ENCODE measurements at places on chromosomes 5 and 9.

GRCh38 chr5:8831251-8831650 is 714.6 kb downstream of the SEMA5A start:
- no peak for DNase-seq

GRCh38 chr5:160750938-160751657 is 100.9 kb downstream of the ATP10B start:
- DNase-seq: no peak

- no peak for DNase-seq
Measured at GRCh38 chr5:91281401-91281800, 101.7 kb downstream of the ARRDC3 start.

DNA sequence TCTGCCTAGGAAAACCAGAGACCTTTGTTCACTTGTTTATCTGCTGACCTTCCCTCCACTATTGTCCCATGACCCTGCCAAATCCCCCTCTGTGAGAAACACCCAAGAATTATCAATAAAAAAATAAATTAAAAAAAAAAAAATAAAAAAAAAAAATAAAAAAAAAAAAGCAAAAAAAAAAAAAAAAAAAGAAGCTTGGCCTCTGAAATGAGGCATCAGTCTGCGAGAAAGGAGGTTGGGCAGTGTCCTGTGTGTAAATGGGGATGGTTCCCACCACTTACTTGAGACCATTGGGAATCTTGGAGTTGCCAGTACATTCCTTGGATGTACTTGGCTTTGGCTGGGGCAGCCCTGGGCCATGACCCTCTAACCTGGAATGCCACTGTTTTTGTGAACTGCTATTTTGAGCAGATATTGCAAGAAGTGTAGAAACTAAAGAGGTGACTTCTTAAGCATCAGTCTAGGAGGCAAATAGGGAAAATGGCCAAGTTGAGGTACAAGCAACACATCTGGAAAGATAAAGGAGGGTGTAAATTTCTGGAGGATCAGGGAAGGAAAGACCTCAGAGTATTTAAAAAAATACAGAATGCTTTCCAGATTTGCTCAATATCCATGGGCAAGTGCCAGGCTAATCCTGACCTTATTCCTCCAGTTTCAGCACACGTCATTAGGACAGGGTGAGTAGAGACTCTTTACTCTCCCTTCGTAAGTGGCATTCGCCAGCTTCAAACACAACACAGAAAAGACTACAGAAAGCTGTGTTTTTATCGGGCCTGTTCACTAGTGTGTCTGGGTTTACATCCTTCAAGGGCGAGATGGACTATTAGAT is 58.1 kb downstream of the HSPA4 start:
- no peak for DNase-seq

DNA sequence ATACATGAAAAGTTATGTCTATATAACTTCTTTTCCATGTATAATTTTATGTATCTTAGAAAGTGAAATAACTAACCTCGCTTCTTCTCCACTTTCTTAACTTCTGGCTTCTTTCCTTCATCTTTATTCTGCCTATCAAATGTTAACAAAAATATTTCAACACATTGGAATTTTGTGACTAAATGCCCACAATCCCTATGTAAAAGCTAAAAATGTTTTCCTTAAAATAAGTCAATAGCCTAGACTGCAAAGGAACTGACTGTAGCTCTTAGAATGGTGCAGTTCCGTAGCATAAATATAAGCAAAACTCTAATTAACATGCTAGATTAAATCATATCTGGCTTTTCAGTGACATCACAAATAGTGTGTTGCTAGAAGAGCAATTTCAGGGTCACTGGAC is 40.9 kb downstream of the PSIP1 start:
- DNase-seq: no peak

DNA sequence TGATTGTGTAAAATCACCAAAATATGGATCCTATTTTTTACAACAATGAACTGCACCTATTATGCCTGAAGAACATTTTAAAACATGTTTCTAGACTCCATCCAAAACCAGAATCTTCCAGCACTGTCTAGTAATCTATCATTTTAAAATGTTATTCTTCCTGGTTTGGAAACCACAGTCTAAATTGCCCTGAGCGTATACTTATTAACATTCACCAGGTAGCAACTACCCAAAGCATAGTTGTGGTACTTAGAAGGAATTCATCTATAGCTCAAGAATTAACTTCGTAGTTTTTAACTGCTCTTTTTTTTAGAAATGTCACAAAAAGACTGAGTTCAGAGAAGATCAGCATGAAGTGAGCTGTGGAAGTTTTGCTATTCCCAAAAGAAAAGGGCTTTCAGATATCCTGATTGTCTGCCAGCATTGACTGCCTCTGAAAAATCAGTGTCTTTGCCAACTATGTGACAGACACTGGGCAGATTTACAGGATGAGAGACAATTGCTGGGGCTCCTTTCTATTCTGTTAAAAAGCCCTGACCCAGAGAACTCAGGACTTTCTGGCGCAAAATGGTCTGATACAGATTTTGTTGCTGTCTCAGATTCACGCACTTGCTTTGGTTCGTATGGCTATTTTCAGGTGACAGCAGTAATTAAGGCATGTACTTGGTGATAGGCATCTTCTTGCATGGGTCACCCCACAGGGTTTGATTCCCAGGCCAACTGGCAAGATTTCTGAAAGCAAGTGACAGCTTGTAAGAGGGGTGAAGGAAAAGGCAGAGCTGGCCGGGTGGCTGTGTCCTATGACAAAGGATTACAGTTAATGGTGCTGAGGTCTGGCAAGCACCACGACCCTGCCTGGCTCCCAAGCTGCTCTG is 152.5 kb upstream of the RAI14 start:
- no peak for DNase-seq

DNA sequence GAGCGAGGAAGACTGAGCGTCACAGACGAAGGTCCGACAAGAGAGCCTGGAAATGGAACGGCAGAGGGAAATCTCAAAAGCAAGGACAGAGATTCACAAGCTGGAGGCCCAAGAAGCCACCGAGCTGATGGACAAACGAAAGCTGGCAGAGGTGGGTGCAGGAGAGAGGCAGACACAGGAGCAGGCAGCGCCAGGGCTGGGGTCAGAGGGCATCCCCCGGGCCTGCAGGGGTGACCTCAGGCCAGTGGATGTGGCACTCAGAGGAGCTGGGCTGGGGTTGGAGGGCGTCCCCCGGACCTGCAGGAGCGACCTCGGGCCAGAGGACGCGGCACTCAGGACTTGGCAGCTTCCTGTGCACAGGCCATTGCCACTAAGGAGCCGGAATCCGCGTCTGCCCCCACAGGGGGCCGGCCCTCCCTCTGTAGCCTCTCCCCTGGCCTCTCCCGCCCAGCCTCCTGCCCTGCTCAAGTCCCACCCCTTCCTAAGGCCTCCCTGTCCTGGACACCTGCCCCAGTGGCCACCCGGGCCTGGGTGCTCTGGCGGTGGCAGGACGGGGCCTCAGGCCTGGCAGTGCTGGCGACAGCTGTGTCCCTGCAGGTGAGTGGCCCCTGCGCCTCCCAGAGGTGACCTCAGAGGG is 40.4 kb downstream of the EXD3 start:
- peak; percentile 19 for DNase-seq

DNA sequence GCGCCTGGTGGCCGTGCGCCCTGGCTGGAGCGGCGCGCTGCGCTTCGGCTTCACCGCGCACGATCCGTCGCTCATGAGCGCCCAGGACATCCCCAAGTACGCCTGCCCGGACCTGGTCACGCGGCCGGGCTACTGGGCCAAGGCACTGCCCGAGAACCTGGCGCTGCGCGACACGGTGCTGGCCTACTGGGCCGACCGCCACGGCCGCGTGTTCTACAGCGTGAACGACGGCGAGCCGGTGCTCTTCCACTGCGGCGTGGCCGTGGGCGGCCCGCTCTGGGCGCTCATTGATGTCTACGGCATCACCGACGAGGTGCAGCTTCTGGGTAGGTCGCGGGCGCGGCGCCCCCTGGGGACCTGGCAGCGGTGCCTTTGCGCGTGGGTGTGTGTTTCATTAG is 28.9 kb downstream of the NEURL1B start:
- no peak for DNase-seq

- peak; percentile 69 for DNase-seq
Measured at GRCh38 chr5:7815892-7816534, 34.9 kb downstream of the CFAP90 start.

DNA sequence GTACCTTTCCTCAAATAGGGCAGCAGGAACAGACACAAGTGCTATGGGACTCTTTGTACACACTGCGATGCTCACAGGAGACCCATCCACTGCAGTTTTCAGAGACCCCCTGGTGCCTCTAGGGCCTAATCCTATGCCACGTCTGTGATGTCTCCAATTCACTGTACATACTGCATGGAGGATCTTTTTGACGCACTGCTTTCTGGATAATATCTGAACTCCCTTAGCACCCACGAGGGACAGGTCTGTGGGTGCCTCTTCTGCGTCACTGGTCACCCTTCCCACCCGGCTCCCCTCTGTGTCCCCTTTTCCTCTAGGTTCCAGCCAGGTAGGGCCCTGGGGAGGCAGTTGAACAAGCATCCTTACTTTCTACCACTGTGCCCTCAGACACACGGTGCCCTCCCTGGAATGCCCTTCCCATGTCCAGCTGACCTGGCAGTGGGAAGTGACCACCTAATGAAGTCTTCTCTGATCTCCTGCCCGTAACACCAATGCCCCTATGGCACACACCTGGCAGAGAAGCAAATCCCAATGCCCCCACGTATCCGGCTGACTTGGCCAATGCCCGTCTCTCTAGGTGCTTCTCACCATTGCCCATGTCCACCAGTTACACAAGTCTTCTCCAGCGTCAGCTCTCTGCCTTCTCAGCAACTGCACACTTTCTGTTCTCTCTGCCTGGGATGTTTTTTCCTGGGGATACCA is 41.5 kb downstream of the FOXI1 start:
- DNase-seq: no peak

DNA sequence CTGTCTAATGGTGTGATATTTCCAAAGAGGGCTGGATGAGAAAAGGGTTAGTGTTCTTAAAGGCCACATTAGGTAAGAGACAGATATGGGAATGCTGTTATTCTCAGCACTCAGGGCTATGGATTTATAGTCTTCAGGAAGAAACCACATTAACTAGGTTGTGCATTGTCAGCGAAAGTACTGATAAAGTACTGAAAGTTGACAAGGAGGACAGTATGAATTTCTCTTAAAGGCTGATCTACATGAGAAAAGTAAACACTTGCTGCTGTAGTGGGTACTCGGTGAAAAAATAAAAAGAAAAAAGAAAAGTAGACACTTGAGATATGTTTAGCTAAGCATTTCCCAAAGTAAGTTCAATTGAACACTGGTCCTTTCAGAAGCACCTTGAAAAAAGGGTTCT is 381.0 kb upstream of the RPS23 start:
- no peak for DNase-seq

Measured in ovary (tissue), 10 donors.